NCI-H345 (cell line): ENCODE measurements at places on chromosomes 1 and 21.

- DNase-seq: no peak
Observed at GRCh38 chr21:15370462-15370975, 305.7 kb upstream of the NRIP1 start.

DNA sequence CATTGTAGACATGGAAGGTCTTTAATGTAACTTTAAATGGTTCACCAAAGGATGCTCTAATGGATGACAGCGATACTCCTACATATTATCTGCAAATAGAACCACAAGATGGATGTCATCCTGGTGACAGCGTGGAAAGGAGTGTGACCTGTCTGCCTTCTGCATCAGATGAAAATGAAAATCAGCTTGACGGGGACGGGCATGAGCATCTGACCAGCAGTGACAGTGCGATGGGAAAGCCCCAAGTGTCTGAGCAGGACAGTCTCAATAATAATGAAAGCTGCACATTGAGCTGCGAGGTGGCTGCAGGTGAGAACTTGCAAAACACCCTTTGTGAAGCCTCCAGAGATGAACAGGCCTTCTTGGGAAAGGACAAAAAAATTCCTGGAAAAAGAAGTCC lies 25.2 kb downstream of the CNST start:
- no peak for DNase-seq

DNA sequence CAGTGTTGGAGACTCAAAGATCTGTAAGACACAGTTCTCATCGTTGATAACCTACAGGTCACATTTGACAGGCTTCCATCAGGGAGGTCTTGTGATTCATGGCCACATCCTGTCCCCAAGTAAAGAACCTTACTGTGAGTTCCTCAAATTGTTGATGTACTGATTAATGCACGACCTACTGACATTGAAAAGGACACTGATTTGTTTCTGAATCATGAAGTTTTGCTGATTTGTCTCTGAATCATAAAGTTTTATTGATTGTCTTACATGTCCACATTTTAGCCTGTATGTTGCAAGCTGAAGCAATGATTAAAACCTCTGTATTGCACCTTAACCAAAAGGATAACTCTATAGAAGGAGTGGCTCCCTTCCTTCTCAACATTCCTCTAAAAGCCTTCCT lies 476.3 kb upstream of the RUNX1 start:
- no peak for DNase-seq

DNA sequence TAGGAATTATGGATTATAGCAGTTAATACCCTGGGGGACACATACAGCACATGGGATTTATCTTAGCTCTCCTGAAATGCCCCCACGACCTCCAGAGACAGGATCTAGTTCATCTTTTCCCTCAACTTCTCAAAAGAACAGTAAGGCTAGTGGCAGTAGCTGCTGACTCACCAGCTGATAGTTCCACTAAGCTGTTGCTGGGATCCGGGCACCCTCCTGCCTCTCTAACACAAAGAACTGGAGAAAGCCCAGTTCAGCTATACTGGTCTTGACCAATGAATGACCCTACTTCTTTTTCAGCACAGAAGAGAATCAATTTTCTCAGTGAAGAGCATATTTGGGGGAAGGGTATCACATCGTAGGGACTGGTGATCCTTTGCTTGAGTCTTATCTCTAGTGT lies 84.1 kb downstream of the PGBD5 start:
- DNase-seq: no peak
